RWPE1 (cell line): ENCODE measurements at places on chromosomes 13 and 19.

DNA sequence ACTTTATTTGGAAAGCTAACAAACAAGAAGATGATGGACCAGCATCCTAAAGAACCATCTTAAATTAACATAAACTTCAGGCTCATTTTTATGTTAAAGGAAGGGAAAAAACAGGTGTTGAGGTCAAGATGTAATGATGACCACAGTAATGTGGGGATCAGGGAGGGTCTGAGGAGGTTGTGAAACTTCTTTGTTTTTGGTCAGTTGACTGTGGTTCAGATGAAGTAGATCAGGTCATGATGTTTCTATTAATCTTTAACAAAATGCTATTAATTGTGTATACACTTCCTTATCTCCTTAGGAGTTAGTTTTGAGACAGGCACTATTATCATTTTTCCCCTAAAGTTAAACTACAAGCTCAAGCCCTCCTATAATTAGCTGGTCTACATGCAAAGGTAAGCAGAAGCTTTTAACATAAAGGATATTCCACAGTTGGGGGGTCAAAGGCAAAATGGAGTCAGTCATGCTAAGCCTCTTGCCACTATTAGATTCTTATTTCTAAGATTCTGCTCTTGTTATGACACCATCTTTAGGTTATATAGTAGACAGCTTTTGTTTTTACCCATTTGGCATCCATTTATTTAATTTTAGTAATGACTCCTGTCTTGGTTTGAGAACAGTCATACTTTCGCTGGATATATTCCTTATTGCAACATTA, 800.1 kb upstream of the PCDH9 start:
- DNase-seq: no peak

DNA sequence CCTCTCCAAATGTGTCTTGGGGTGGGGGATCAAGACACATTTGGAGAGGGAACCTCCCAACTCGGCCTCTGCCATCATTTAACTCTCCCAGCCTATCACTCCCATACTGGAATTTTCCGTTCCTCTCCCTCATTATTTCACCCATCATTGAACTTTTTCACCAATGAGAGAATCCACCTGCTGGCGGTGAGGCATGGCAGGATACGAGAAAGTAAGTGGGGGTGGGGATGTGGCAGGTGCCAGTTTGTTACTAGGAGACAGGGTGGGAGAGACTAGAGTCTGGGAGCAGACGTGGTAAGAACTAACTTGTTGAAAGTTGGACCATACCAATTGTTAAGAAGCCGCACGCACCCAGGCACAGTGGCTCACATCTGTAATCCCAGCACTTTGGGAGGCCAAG, 6.9 kb downstream of the GIPR start:
- no peak for DNase-seq

DNA sequence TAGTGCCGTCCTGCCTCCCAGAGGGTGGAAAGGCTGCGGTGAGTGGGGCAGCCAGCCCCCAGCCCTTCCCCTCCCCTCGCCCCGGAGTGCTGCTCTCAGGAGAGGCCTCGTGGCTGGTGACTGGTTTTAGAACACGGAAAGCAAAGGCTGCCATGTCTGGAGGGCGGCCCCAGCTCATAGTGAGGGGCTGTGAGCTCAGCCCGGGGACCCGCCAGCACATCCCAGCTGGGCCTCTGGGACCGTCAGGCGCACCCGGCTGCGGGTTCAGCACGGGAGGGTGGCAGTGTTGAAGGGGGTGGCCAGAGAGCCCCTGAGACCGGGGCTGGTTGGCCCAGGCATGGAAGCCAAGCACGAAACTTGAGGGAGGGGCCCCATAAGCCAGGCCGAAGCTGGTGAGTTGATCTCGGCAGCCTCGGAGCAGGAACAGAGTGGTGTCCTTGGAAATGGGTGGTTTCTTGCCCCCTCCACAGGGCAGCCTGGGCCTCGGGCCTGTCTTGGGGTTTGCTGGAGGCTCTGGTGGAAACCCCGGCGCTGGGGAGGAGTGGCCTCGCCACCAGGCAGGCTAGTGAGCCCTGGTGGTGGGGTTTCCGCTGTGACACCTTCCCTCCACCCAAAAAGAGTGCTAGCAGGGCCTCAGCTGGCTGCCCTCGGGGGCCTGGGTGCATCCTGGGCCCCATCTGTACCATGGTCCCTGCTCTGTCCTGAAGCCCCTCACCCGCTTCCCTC, 157.7 kb downstream of the KDM4B start:
- DNase-seq: no peak

- peak; percentile 47 for DNase-seq
Measured at GRCh38 chr19:1445932-1446712, 3.8 kb upstream of the APC2 start.

DNA sequence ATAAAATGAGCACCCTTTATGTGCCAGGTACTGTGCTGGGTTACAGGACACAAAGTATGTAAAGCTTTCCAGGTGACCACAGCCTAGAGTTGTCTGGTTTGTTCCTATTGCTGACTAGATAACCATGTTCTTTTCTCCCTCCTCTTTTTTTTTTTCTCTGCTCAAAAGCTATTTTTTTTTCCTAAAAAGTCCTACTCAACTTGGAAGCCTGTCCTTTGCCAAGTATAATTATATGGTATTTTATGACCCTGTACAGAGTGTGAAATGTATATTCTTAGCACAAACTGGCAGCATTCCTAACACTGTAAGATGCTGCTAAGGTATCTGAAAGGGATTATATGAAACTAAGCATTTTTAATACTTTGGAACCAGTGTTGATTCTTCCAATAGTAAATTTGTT, 171.0 kb downstream of the GPC6 start:
- DNase-seq: no peak

GRCh38 chr19:40598918-40599307, 2.3 kb upstream of the LTBP4 start:
- no peak for DNase-seq

- no peak for DNase-seq
Measured at GRCh38 chr13:72666391-72666790, 61.0 kb downstream of the MZT1 start.

DNA sequence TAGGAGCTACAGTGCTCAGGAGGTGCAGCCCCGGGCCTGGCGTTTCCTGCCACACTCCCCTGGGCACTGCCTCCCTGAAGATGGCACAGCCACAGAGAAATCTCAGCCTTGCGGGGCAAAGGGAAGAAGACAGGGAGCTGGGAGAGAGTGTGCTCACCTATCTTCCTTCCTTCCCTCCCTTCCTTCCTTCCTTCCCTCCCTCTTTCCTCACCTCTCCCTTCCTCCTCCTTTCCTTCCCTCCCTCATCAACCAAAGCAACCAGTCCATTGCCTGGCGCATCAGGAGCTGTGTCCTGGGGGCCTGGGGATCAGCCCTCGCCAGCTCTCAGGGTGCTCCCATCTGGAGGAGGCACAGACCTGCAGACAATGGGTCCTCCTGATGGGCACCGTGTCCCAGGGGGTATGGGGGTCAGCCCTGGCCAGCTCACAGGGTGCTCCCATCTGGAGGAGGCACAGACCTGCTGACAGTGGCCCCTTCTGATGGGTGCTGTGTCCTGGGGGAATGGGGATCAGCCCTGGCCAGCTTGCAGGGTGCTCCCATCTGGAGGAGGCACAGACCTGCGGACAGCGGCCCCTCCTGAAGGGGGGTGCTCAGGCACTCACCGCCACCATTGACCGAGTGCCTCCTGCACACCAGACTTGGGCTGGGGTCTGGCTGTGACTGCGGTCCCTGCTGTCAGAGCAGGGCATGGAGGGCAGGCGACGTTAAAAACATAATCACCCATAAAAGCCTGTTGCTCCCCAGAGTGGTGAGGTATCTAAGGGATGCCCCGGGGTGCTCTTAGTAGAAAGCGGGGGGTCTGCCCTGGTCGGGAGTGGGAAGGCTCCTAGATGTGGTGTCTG, 120.2 kb downstream of the URI1 start:
- no peak for DNase-seq

GRCh38 chr13:30466841-30467252, 1.1 kb upstream of the HMGB1 start:
- no peak for DNase-seq

GRCh38 chr19:41323430-41324125, 13.6 kb downstream of the CCDC97 start:
- peak; percentile 72 for DNase-seq

DNA sequence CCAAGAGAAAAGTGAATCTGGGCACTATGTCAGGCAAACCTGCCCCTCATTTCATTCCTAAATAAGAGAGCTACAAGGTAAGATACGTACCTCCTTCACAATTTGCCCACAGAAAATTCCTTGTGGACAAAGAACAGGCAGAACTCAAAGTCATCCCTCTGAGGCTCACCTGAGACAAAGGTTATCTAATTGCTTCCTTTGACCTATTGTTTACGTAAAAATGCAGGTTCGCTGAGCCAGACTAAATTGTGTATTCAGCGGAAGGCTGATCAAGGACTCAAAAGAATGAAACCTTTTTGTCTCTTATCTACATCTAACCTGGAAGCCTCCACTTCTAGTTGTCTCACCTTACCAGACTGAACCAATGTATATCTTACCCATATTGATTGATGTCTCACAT, 213.3 kb downstream of the POSTN start:
- DNase-seq: no peak

- DNase-seq: no peak
Measured at GRCh38 chr13:95150555-95150954, 150.7 kb downstream of the ABCC4 start.

GRCh38 chr13:33312150-33312860, 26.8 kb upstream of the STARD13 start:
- peak; percentile 21 for DNase-seq

DNA sequence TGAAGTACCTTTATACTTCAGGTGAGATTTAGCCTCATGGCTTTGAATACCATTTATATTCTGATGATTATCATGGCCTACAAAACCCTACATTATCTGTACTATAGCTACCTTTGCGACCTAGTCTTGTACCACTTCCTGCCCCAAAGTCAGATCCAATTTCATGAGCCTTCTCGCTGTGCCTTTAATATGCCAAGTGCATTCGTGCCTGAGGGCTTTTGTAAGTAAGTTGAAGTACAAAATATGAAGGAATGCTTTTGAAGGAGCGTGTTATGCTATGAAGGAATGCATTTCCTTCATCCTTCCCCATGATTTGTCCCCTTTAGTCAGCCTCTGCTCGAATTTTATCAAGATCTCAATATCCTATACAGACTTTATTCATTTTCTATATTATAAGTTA, 9.2 kb upstream of the RASL11A start:
- DNase-seq: no peak

DNA sequence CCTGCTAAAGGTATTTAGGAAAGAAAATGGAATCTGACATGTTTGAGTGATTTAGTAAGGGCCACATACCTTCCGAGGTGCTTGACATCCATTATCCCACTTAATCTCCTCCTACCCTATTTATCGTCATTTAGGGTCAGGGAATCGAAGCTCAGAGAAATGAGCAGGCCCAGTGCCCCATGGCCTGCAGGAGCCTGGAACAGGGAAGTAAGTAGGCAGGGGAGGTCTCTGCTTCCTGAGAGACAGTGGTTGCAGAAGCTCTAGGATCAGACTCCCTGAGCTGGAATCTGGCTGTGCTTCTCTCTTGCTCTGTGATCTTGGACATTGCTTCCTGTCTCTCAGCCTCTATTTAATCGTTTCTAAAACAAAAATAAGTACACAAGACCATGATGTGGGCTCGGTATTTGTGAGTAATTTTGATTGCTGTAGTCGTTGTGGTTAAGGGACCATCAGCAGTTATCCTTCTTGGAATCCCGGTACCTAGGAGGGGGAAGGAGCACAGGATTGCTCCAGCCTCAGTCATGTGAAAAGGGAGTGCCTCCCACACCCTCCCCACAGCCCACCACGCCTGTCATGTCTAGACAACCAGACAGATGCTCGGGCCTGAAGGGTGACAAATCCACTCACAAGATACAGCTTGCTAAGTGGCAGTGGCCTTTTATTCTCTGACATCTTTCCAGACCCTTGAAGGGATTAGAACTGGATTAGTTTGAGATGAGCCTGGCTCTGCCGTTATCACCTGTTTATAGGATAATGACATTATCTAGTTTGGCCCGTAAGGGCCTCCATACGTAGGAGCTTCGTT, 169.2 kb upstream of the TSHZ3 start:
- no peak for DNase-seq

- no peak for DNase-seq
Measured at GRCh38 chr19:33691030-33691427, 69.3 kb downstream of the CHST8 start.

DNA sequence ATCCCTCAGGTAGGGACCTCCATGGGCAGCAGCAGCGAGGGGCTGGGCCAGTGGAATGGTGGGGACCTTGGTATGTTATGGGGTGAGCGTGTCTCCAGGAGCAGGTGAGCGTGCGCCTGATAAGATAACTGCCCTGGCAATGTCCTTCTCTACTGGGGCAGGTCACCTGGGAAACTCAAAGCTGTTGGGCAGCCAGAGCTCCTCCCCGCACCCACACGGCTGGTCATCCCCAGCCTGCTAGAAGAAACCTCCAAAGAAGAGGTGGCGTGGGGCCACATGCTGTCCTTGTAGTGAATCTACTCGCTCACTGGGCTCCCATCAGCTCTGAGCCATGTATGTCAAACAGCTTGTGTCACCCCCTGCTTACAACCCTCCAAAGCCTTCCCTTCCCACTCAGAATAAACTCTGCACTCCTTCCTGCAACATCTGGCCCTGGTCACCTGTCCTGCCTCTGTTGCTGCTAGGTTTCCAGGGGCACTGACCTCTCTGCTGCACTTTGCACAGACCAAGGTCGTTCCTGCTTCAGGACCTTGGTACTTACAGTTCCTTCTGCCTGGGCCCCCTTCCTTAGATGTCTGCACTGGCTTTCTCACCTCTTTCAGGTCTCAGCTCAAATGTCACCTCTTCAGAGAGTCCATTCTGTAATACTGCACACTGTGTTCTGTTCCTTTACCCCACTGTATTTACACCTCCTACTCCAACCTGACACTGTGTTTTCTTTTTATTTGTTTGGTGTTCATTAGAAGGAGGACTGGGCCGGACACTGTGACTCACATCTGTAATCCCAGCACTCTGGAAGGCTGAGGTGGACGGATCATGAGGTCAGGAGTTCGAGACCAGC, 1.8 kb upstream of the ATP4A start:
- no peak for DNase-seq

GRCh38 chr13:45737571-45738017, 35.5 kb downstream of the CBY2 start:
- DNase-seq: no peak

GRCh38 chr19:46461537-46461936, 9.8 kb downstream of the PNMA8A start:
- peak; percentile 81 for DNase-seq

DNA sequence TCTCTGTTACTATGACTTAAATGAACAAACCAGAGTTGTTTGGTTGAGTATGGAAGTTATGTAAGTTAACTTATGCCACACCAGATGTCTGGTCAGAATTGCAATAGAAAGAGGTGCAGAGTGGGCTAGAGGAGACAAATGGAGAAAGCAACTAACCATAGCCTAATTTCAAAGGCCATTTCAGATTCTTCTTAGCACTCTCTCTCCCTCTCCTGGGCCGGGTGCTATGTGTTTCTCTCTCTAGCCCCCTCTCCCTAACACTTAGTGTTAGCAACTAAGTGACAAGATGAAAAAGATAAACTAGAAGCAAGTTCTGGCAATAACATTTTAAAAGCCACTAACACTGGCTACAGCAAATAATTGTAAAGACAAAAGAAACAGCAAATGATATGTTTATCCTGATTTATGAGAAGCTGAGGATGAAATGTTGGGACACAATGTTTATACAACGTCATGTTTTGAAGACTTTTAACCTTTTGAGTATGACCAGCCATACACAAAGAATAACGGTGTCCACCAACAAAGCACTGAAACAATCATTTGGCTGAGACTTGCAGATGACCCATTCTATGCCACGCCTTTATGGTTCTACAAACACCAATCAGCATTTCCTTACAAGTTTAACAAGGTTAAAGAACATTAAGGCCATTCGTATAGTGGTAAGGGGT, 18.6 kb downstream of the SERPINE3 start:
- no peak for DNase-seq
